ENCODE measurements at places on chromosomes 5 and 9.

DNA sequence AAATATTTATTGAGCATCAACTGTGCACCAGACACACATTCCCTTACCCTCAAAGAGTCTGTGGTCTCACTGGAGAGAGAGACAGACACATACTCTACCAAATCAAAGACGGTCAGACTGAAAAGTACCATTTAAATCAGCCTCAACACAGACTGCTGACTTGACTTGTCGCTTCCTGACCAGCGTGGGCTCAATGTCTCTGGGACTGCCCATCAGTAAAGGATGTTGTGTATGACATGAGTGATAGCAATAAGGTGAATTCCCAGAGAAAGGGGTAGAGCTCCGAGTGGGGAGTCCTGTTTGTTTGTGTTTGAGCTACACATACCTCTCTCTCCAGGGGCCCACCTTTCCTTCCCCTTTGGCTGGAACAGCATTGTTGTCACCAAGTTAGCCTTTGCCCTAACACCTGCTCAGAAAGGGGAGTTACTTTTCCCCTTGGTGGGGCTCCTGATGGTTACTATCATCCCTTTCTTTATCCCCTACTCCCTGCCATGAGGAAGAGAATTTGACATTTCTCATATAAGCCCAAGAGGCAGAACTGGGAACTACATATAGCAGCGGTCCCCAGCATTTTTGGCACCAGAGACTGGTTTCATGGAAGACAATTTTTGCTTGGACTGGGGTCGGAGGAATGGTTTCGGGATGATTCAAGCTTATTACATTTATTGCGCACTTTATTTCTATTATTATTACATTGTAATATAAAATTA is 33.9 kb downstream of the NR4A3 start:
- DNase-seq = no peak

DNA sequence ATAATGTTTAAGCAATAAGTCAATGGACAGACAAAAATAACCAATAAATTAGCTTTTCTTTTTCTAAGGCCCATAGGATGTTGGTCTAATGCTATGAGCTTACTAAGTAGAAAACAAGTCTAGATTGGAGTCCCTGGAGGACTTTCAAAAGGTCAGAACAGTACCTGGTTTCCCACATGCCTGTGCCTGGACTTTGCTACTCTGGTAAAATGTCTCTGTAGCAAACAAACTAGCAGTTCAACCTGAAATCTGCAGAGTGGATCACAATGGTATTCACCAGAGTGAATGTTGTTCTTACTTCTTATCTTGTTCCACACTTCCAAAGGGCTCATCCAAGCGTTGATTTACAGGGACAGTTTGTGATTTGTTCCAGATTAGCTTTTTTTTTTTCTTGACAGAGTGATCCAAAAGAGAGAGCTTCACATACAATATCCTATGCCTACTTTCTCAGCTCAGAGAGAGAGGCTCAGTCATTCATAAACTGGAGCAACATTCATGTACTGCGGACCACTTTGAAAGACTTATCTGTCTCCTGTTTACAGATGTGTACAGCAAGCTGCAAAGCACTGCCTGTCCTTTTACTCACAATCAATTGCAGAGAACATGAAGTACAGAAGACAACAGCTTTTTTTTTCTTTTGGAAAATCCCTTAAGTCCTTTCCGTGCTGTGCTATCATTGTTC is 466.1 kb downstream of the SPATA31D1 start:
- no peak for DNase-seq

DNA sequence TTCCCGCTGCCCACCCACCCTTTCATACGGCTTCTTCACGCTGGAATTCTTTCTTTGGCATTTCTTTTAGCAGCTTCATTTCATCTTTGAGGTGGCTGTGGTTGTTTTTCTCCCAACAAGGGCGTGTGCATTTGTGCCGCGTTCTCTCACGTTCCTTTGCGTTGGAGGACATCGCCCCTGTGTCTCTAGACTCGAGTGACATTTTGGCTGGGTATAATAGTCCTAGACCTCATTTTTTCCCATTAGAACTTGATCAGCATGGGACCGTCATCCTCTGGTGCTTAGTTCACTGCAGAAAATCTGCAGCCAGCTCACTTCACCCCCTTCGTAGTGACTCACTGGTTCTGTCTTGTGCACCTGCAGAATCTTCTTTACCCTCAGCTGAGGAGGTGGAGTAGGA is 29.5 kb downstream of the KCNT1 start:
- DNase-seq = no peak

GRCh38 chr5:132363431-132364112 is 5.9 kb upstream of the SLC22A5 start:
- peak; percentile 23 for DNase-seq

DNA sequence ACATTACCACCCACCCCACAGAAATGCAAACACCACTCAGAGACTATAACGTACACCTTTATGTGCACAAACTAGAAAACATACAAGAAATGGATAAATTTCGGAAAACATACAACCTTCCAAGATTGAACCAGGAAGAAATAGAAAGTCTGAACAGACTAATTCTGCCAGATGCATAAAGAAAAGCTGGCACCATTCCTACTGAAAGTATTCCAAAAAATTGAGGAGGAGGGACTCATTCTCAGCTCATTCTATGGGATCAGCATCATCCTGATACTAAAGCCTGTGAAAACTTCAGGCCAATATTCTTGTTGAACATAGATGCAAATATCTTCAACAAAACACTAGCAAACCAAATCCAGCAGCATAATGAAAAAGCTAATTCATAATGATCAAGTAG is 115.1 kb upstream of the CD180 start:
- DNase-seq = no peak

DNA sequence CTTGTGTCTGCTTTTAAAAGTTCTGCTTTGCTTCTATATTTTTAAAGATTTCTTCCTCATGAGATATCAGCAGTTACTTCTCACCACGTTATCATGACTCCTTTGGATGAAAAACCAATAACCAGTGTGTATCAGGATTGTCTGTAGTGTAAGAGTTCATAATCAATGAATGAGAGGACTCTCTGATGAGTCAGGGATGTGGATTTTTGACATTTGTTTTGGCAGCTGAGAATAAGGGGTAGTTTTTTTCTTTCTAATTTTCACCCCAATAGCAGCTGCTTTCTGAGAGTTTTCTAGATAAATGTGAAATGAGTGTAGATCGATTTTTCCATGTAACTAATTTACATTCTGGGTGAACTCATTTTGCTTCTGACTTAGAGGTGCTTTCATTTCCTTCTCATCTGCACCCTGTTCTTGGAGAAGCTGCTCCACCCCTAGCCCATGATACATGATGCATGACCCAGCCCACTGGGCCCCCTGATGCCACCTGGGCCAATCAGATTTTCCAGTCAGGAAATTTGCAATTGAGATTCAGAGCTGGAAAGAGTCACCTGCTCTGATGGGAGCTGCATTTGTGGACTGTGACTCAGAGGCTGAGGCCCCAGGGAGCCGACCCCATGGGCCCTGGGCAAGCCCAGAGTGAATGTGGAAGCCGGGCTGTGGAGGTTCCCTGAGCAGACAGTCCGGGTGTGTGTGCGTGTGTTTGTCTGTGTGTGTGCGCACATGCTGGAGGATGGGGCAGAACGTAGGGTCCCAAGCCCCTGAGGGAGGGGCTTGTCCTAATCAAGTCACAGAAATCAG is 159.3 kb downstream of the RGS3 start:
- no peak for DNase-seq

- peak; percentile 59 for DNase-seq
Observed at GRCh38 chr9:121651295-121652020, at the start of gene DAB2IP. DAB2IP (plus strand) TSS chr9:121651634; CDS start chr9:121651776, 142 bp downstream.

DNA sequence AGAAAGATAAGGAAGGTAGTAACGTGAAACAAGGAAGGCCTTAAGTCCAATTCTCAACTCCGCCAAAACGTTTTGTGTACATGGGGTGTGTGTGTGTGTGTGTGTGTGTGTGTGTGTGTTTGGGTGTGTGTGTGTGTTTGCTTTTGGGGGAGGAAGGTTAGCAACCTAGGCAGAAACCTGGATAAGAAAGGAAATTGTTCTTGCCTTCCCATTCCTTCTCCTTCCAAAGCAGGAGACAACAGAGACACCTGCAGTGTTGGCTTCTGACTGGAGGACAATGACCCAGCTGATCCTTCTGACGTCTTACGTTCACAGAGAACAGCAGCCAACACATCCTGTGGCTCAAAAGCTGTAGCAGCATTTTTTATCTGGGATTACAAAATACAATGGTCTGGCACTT is 4.1 kb upstream of the CCNG1 start:
- DNase-seq = no peak

GRCh38 chr5:23071682-23072081 is 218.5 kb upstream of the CDH12 start:
- no peak for DNase-seq

DNA sequence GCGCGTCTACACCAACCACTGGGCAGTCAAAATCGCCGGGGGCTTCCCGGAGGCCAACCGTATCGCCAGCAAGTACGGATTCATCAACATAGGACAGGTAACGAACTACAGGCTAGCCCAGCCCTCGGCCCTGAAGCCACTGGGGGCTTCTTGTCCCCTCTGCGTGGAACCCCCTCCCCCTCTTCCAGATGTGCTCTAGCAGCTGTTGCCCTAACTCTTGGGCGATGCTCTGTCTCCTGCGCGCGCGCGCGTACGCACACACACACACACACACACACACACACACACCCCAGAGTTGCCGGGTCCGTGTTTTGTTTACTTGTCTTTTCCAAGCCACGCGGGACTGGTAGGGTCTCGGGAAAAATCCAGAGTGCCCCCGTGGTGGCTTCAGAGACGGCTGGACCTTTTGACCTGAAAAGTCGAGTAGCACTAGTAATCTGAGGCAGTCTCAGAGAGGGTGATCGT is 836 bp downstream of the PCSK5 start:
- peak; percentile 46 for DNase-seq

GRCh38 chr9:136714096-136714892 is 1.9 kb downstream of the DIPK1B start:
- no peak for DNase-seq

GRCh38 chr9:105890046-105890822 is 195.9 kb downstream of the TMEM38B start:
- peak; percentile 34 for DNase-seq

GRCh38 chr9:107090218-107090617 is 192.9 kb upstream of the RAD23B start:
- DNase-seq = no peak

DNA sequence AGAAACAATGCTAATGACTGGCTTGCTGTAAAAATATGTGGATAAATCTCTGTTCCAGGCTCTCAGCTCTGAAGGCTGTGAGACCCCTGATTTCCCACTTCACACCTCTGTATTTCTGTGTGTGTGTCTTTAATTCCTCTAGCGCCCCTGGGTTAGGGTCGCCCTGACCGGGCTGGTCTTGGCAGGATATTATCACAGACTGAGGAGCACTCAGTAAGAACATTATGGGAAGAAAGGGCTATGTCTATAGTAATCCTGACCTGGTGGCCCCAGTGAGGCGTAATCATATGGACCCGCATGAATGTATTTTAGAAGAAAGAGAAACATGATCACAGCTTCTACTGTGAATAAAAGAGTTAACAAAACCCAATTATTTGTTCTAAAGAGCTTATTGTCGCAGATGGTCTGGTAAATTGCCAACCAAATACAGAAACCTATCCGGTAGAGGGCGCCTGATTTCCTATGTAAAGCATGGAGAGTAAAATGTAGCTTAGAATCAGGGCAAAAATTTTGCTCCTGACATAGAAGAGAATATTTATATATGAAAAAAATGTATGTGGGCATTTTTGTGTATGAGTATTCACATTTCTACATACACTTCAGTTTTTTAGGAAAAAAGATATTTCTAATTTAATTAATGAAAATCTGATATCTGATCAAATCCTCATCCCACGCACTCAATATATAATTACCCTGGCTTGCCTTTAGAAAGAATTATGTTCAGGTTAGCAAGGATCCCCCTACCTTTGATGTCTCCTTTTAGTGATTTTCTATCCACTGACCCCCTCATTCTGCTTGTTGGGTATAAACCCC is 5.8 kb upstream of the IFNA1 start:
- peak; percentile 89 for DNase-seq

DNA sequence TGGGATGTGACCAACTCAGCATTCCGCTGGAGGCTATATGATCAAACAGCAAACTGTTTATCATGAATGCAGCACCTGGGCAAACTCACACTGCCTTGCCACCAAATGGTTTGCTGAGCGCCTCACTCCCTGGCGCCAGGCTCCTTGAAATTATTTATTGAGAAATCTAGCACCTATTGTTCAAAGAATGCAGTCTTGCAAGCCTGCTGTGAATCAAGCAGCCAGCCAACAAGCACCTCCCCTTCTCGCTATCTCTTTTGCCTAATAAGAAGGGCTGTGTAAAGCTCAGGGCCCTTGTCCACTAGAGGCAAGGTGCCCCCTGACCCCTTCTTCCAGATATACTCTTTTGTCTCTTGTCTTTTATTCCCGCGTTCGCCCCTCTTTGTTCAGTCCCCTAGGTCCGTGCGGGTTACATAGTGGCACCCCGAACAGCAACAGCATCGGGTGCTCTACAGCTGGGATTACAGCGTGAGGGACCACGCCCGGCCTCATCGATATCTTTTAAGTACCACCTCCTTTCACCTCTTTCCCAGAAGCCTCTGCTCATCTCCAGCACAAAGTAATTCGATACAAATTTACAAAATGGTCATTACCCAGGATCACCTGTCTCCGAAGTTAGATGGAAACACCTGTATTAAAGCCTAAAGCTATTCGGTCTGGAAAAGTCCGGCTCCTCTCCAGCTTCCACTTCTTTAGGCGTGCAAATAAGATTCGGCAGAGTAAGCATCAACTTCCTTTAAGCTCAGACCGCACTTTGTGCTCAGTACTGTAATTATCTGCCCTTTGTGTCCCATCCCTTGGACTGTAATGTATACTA is 896 bp downstream of the RIGI start:
- DNase-seq = peak; percentile 54

GRCh38 chr5:148952097-148952867 is 110.6 kb downstream of the SH3TC2 start:
- DNase-seq = no peak

DNA sequence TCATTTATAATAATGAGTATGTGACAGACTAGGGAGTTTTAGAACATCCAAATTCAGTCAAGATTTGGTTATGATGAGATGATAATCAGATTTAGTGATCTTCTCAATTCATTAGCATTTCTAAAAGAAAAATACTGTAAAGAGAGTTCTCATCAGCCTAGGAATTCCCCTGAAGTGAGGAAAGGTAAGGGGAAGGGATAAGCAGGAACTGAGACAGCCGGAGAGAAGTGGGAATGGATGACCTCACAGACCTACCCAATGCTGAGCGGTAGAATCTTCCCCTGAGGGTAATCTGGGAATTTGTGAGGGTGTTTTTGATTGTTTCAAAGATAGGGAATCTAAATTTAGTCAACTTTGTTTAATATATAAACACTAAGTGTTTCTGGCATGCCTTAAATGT is 16.7 kb upstream of the GPBP1 start:
- DNase-seq = no peak

Data from suppressor macrophage (primary cell).